Fibroblast of villous mesenchyme (primary cell): ENCODE measurements at places on chromosomes 6 and 20.
A peak's percentile ranks its signal among the peaks of the same experiment; 100 is the strongest.

GRCh38 chr20:16541226-16541625 is 32.0 kb downstream of the KIF16B start:
- DNase-seq, result no peak

DNA sequence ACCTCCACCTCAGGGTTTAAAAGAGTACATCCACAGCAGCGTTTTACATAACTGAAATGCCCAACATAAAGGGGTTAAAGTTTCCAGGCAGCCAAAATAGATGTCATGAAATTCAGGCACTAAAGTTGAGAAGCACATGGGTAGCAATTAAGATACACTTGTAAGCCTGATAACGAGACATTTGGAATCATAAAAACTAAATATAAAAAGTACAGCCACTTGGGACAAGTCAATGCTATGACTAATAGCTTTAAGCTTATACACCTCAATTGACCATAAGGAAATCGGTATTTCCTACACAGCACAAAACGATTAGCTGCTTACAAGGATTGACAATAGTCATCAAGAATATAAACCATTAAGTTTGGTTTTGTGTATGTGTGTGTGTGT is 11.8 kb downstream of the LOC128125822 start:
- no peak for DNase-seq

- no peak for DNase-seq
These were observed 109.8 kb downstream of the PTPRK start for GRCh38 chr6:128410584-128410983.

DNA sequence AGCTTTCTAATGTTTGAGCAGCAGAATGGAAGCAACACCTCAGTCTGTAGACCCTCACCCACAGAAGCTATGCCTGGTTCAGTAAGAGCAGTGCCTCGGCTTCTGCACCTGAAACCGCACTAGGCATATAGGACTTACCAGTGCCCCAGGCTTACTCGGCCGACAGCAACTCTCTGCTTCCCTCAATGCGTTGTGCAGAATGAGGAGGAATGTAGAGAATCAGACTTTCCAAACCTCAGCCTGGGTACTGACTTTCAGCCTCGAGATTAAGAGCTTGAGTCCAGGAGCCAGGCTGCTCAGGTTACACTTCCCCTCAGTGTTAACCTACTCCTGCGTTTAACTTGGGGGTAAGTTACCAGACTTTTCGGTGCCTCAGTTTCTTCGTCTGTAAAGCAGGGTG is 8.6 kb downstream of the EYA2 start:
- no peak for DNase-seq

GRCh38 chr20:58231683-58232082 is 3.2 kb upstream of the ANKRD60 start:
- DNase-seq, result no peak

DNA sequence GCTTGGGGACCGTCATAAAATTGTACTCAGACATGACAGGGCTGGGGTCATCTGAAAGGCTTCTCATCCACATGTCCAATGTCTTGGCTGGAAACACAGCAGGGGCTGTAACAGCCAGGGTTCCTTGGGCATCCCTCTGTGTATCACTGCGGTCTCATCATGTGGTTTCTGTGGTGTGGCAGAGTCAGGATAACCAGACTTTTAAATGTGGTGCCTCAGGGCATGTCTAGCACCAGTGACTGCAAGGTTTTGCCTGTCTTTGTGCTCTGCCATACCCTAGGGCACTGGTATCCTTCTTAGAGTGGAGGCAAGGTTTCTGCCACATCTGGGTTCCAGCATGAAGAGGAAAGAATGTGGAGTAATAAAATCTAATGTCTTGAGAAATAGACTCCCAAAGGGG is 124.2 kb downstream of the PLEKHG1 start:
- DNase-seq, result no peak

DNA sequence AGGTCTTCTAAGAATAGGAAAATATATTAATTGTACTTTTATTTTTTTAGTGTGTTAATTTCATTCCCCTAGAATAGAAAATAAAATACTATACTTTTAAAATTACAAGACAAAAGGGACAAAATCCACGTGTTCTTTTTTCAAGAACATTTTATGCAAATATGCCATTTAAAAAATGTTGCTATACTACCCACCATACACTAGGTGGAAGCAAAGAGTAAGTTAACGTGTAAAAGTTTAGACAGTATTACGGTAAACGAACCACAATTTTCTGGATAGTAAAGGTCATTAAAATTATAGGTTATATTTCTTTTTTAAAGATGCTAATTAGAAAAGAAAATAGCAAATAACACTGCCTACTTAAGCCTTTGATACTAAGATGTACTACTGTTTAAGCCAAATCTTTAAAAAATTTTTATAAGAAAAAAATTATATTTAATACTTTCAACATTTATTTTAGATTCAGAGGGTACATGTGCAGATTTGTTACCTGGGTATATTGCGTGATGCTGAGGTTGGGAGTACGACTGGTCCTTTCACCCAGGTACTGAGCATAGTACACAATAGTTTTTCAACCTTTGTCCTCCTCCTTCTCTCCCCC is 287.6 kb downstream of the PHF3 start:
- peak; percentile 57 for DNase-seq

DNA sequence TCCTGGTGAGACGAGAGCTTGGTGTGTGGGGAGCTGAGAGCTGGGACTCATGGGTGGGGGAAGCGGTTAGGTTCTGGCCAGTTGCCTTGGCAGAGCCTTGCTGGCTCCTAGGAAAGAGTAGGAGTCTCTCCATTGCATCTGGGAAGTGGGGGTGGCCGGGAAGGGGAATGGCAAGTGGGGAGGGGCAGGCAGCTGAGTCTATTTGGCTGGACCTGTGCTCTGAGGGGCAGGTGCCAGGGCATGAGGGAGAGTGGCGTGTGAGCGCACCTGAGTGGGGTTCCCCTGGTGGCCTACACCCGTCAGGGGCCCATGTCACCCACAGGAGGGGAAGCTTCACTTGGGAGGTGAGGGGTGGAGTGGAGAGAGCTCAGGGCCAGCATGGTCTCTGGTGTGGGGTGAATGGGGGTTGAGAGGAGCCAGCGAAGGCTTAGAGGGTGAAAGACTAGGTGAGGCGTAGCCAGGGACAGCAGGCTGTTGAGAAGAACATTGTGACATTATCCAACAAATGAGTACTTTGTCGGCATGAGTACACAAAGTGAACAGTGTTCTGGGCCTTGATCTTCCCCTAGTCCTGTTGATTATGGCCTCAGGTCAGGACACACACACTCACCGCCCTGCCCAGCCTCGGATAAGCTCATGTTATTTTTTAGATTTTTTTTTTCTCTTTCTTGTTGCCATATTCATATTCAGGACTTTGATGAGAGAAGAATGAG is 59.8 kb downstream of the FAM120B start:
- no peak for DNase-seq

GRCh38 chr20:4916971-4917881 is 84.1 kb downstream of the SLC23A2 start:
- DNase-seq, result no peak

DNA sequence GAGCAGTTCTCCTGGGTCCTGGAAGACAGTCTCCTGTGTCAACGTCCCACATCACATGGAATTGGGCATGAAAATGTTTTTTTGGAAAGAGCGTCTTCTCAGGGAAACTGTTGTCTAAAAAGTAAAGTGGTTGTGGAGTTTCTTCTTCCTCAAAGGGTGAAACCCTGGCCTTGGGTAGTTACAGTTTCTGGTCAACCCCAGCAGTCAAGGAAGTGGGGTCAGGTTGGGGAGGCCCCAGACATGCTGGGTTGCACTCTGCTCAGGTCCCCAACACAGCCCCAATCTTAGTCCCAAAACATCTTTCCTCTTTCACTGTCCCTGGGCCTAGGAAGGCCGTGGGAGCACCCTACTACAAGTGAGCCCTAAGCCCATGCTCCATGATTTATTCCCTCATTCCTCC is 996 bp upstream of the NFKBIE start:
- no peak for DNase-seq

DNA sequence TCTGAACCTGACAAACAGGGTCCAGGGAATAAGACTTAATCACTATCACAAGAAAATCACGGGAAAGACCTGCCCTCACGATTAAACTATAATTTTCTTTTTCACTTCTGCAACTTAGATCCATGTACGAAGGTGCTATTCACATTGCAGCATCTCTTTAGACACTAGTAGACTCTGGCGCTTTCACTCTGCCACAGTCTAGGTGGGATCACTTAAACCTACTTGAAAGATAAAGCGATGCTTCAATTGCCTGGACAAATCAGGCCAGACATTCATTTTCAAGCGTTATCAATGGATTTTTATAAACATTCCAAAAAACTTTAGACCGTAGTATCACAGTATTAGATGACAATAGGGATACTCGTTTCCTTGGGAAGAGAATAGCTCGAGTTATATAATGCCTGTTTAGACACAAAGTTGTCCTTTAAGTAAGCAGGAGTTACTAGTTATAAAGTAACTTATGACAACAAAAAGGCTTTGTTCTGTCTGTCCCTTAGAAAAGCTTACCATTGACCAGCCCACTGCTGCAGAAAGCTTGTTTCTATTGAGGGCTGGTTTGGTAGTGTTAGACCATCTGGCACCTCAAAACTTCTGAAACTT is 367.3 kb downstream of the UTRN start:
- DNase-seq, result no peak

DNA sequence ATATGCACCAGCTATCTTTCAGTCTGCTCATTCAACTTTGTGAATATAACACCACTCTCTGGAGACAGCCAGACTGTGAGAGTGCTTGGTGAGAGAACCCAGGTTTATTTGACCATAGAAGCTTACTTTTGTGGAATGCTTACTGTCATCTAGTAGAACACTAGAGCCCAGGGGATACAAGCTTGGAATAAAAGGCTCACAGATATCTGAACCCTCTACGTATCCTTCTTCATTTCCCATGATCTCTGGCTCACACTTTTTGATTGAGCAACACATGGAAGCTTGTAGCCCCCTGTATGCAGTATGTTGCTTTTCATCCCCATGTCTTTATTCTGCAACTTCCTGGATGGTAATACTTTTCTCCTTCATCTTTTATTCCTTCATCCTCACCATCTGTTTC is 835.3 kb upstream of the CITED2 start:
- peak; percentile 27 for DNase-seq

DNA sequence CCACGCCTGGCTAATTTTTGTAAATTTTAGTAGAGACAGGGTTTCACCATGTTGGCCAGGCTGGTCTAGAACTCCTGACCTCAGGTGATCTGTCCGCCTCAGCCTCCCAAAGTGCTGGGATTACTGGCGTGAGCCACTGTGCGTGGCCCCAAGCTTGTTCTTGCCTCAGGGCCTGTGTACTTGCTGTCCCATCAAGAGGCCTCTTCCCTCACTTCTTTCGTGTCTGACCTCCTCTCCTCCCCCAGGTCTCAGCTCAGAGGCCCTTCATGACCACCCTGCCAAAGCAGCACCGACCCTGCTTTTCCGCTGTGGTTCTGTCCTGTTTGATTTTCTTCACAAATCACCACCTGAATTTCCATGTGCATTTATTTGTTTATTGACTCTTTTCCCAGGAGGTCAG is 10.5 kb upstream of the UBE2V1 start:
- DNase-seq, result no peak

DNA sequence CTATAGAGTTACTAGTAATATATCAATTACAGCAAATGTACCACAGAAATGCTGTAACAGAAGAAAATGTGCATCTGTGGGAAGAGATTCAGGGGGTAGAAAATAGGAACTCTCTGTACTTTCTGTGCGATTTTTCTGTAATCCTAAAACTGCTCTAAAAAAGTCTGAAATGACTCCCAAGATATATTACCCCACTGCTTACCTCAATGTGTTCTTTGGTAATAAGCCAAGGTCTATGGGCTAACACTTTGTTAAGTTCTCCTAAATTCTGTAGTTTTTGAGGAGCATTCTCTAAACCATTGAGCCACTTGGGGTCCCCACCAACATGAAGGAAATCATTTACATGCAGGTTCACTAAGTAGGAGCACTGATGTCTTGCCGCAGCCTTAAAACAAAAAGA is 94.4 kb downstream of the SESN1 start:
- DNase-seq, result peak; percentile 8

GRCh38 chr20:13022401-13023155 is 13.8 kb downstream of the SPTLC3 start:
- peak; percentile 65 for DNase-seq

GRCh38 chr6:8743170-8743745 is 307.9 kb upstream of the SLC35B3 start:
- no peak for DNase-seq

GRCh38 chr6:150895928-150896632 is 30.6 kb downstream of the MTHFD1L start:
- DNase-seq, result no peak

- no peak for DNase-seq
These were observed 12.4 kb downstream of the LAMA4 start for GRCh38 chr6:112241820-112242429.

DNA sequence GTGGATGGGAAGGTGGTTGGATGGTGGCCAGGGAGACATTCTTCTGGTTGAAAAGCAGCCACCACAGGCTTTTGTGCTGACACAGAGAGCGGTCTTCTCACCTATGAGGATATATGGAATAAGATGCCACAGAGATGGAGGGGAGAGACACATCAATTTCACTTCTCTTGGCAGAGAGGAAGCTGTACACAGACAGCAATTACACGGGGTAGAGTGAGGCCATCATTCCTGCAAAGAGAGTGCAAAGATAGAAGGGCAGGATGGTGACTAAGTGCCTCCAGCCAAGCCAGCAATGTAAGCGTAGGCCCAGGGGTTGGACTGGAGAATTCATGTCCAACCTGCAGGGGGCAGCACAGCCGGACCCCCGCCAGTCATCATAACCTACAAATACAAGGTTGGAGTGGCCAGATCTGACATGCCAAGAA is 56.4 kb downstream of the NRN1 start:
- DNase-seq, result no peak

GRCh38 chr6:101114703-101115102 is 233.6 kb upstream of the ASCC3 start:
- DNase-seq, result peak; percentile 25

GRCh38 chr6:137369136-137369535 is 125.1 kb downstream of the OLIG3 start:
- no peak for DNase-seq

DNA sequence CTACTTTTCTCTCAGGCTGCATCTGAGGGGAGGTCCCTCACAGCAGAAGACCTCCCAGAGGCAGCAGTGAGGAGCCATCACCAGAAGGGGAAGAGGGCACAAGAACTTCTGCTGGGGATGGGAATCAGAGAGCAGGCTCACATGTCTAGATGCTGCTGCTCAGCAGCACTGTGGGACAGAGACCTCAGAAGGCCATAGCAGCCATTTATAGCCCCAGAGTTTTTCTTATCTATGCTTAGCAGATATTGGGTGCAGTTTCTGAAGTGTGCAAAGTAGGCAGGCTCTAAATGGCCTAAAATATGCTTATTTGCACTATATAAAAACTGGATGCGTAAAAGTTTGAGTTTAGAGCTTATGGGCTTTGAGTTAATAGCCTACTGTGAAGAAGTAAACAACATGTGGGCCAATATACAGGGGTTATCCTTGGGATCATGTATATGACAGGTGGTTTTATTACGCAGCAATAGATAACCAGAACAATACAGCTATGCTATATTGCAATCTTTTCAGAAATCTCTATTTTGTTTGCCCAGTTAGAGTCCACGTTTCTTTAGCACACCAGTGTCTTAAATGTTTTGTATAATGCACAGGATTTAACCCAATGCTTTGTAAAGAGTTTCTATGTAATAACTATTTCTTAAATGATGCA is 60.2 kb upstream of the TMEM244 start:
- no peak for DNase-seq

GRCh38 chr20:52313341-52313963 is 121.9 kb upstream of the ZFP64 start:
- DNase-seq, result peak; percentile 41

GRCh38 chr6:164039954-164040375 is 625.4 kb downstream of the QKI start:
- DNase-seq, result peak; percentile 30

- peak; percentile 41 for DNase-seq
These were observed 13.8 kb downstream of the RNF144B start for GRCh38 chr6:18400831-18401446.

GRCh38 chr20:59032023-59032712 is at the start of gene ATP5F1E:
ATP5F1E (minus strand) TSS chr20:59032335; CDS start chr20:59032251, 84 bp downstream.
- peak; percentile 95 for DNase-seq
